Left lung (tissue), 14 donors: ENCODE measurements at places on chromosomes 5 and 9. TPM values are rescaled to one million over a fixed set of nuclear protein-coding genes. Genes with fewer than 3 reads are reported as not detected.

The C9orf153 gene
- polyA plus RNA-seq, result 0.53 TPM

The GABRB2 gene
- 1.5 TPM for polyA plus RNA-seq

The COQ4 gene
- polyA plus RNA-seq, result 50.6 TPM

- DNase-seq, result no peak
Measured at GRCh38 chr9:33289496-33289895, 820 bp upstream of the NFX1 start.

DNA sequence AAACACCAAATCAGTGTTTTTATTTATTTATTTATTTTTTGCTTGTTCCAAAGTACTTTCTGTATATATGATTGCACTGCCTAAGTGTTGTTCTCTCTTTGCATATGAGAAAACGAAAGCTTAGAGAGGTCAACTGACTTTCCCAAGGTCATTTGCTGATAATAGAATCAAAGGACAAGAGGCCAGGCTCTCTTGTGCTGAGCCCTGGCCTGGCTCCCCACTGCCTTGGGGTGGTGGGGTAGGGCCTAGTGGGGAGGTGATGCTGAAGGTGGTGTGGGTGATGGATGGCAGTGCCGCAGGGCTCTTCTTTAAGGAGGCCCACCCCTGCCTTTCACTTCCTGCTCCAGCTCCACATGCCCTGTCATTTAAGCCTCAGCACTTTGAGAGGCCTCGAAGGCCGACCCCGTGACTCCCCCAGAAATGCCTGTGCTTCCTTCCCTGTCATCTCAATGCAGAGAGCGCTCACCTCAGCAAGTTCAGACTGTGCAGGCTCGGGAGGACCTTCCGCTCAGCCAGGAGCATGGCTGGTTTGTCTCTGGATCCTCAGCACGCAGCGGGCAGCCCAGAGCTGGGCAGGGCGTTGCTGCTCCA lies 59.5 kb downstream of the SMIM23 start:
- no peak for DNase-seq

DNA sequence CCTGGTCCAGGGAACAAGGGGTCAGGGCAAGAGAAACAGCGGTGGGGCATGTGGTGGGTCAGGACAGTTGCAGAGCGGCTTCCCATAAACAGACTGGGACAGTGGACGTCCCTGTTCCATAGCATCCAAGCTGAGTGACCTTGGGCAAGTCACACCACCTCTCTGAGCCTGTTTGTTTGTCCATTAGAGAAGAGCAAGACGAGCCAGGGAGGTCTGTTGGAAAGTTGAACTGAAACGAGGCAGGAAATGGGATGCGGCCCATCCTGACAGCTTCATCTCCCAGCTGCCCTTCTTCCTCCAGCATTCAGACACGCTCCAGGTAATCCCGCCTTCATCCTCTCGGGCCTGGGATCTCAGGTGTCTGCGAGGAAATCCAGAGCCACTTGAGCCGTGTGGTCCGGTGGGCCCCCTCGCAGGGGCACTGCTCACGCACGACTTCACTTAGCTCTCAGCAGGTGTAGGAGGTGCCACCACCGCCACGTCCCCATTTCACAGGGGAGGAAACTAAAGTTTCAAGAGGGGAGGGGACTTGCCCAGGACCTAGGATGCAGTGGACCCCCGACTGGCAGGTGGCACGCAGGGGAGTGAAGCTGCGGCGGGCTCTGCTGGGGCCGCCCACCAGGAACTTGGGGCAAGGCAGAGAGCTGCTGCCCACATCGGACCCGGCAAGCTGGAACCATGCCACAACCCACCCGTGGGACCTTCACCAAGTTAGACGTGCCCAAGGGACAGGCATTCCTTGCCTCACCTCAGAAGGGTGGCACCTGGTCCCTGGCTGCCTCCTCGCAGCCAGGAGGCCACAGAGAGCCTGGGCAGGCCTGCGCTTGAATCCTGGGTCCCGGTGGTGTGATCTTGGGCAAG lies 13.0 kb downstream of the PTGES2 start:
- no peak for DNase-seq

- no peak for DNase-seq
Measured at GRCh38 chr9:19480345-19480744, 71.5 kb downstream of the ACER2 start.

GRCh38 chr9:2781336-2781735 lies 62.6 kb downstream of the PUM3 start:
- no peak for DNase-seq

- no peak for DNase-seq
Measured at GRCh38 chr5:43281840-43282658, 31.2 kb downstream of the HMGCS1 start.
